ENCODE measurements at places on chromosomes 7 and 10.

- DNase-seq: no peak
Observed at GRCh38 chr10:77511498-77512218, 126.0 kb downstream of the KCNMA1 start.

DNA sequence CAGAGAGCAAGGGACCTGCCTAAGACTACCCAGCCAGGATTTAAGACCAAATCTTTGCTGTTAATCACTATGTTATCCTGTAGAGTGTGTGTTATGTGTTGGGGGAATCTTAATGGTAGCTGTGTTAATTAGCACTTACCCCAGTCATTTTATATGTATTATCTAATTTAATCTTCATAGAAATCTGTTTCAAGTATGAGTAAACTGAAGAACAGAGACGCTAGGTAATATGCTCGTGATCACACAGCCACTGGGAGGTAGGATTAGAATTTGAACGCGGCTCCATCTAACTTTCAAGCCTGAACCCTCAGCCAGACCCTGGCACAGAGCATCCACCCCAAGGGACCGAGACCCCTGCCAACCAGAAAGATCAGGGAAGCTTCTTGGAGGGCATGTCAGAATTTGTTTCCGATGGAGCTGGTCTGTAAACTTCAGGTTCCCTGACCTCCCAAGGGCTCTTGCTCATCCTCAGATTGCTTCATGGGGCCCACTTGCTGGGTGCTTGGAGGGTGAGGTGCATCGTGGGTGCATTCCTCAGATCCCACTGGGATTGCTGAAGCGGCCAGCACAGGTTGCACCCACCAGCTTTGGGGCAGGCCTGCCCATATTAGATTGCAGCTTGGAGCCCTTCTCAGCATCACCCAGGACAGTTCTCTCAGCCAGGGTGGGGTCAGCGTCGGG is 105.0 kb downstream of the ZMIZ1 start:
- no peak for DNase-seq

GRCh38 chr7:31550432-31550831 is 36.5 kb downstream of the ITPRID1 start:
- DNase-seq: no peak

DNA sequence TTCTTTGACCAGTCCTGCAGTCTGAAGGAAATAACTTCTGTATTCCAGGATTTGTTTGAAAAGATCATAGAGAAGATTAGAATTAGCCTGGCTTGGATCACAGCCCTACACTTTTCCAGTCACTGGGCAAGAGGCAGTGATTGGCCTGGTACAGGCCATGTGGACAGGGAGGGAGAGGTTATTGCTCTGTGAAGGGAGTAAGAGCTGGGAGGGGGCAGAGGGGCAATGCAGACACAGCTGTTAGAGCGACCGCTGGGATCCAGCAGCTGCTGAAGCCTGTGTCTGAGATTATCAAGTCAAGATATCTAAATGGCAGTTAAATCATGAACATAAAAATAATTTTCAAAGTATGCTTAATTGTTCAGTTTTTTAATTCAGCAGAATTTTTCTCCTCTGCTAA is 257.3 kb downstream of the SDK1 start:
- DNase-seq: no peak

GRCh38 chr10:70381471-70382421 is 679 bp downstream of the LRRC20 start:
- DNase-seq: peak; percentile 79
